CD4-positive, alpha-beta T cell treated with Interleukin-21 for 1 hour (primary cell): ENCODE measurements at places on chromosomes 1 and 21.

- peak; percentile 9 for DNase-seq
Measured at GRCh38 chr1:17156108-17156507, 36.9 kb upstream of the PADI2 start.

DNA sequence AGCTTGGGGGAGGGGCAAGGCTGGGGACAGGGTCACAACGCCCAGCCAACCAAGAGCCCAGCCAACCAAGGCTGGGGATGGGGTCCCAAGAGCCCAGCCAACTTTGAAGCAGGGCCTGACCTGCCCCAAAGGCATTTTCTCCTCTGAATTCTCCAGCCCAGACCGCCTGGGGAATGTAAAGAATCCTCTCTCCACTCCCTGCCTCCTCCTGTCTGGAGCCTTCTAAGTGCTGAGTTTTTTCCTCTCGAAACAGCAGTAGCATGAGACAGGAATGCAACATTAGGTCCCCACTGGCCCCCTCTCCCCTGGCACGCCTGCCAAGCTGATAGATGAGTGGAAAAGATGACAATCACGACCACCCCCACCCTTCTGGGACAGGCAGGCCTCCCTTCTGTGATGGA is 17.0 kb downstream of the C1orf198 start:
- no peak for DNase-seq

- DNase-seq: no peak
Measured at GRCh38 chr1:199756066-199756465, 271.4 kb upstream of the NR5A2 start.

DNA sequence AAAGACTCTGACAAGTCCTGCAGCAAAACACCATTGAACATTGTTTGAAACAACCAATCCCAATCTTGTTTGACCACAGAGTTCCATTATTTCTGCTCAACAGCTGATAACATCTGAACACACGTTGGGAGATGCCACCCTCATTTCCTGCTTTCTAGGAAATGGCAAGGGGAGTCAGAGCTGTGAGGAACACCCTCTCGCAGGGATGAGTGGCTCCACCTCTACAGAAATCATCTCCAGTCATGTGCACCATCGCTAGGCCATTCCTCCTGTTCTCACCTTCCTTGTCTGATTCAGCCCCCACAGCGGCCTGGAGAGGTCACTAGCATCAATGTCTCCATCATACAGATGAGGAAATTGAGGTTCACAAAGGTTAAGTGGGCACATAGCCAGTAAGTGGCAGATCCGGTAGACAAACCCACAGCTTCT is 22.4 kb upstream of the RUNX3 start:
- peak; percentile 74 for DNase-seq

DNA sequence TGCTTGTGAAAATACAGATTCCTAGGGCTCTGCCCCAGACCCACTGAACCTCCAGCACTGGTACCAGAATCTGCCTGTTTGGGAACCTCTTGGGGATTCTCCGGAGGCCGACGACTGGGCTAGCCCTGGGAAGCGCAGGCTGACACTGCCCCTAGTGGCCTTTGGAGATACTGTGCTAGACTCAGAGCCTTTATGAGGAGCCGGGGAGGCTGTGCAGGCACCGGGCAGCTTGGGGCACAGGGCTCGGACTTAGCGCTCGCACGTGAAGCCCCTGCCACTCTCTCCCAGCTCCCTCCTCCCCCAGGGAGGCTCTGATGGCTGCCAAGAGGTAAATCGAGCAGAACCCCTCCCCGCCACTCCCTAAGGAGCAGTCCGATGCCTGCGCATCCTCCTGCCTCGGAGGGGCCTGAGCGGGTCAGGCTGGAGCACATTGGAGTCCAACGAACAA is 144.6 kb upstream of the TNR start:
- peak; percentile 4 for DNase-seq

DNA sequence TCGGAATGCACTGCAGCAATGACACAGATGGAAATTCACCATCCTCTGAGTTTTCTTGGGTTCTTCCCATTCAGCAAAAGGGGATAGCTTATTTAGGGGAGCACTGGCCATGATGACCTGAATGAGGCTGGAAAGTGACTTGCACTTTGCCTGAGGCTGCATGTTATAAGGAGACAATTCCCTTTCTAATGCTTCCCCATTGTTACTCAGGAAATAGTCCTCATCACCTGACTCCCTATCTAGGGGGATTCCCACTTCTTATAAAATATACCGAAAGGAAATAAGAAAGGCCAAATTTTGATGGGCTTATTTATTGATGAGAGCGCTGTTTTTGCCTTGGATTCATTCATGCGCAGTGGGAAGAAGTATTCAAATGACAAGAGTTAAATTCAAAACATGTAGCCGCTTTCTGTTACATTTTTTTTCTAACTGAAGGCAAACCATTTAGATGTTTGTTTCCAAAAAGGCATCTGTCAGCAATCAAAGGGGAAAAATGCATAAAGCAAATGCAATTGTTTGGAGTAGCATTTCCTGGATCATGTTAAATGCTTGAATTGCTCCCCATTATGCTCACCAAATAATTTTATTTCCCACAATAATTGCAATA is 220.3 kb upstream of the NFIA start:
- DNase-seq: no peak
